Effector memory CD4-positive, alpha-beta T cell (primary cell): ENCODE measurements at places on chromosomes 5 and 9.

GRCh38 chr5:53249529-53250200 is 140.1 kb upstream of the MOCS2 start:
- DNase-seq, result no peak

DNA sequence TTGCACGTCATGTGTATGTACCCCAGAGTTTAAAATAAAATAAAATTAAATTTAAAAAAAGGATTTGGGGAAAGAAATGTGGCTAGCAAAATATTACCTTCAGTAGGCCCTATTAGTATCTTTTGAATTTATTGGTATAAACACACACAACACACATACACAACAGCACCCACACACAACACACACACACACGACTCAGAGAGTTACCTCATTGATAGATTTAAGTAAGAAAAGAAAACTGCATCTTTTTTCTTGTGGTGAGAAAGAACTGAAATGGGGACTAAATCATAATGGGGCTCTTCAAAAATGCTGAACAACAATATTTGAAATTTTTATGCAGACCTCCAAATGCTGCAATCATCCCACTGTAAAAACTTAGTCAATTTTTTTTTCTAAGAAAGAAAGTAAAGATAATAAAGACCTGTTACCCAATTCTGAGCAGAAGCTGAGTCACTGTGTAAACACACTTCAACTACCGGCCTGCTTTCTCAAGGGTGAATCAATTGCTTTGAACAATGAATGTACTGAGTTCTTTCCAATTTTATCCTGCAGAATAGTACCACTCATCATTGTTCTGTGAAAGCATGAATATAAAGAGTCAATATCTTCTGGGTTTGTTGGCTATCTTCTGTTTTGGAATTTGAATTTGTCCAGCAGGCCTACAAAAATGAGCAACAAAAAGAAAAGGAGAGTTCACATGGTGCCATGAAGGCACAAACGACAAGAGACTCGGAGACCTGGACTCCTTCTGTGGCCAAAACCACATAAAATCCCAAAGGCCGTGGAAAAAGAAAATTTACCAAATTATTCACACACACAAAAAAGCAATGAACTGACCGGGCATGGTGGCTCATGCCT is 57.9 kb upstream of the CCNG1 start:
- no peak for DNase-seq

GRCh38 chr5:31442058-31442745 is 89.7 kb downstream of the DROSHA start:
- DNase-seq, result no peak

DNA sequence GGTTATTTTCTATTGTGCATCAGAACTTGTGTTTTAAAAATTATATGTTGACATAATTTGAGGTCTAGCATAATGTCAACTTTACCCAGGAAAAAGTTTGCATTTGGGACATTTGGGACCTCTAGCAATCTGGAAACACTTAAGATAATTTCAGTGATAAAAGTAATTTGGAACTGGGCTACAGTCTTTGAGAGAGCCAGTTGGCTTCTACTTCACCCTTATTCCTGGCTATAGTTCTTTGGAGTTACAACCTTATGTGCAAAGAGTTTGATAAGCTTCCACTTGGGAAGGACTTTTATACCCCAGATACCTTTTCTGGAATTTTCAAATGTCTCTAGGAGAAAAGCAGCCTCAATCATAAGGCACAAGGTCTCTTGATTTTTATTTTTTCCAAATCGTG is 139.3 kb downstream of the ARRDC3 start:
- no peak for DNase-seq

- no peak for DNase-seq
Observed at GRCh38 chr9:116155698-116156039, 2.1 kb downstream of the PAPPA start.

DNA sequence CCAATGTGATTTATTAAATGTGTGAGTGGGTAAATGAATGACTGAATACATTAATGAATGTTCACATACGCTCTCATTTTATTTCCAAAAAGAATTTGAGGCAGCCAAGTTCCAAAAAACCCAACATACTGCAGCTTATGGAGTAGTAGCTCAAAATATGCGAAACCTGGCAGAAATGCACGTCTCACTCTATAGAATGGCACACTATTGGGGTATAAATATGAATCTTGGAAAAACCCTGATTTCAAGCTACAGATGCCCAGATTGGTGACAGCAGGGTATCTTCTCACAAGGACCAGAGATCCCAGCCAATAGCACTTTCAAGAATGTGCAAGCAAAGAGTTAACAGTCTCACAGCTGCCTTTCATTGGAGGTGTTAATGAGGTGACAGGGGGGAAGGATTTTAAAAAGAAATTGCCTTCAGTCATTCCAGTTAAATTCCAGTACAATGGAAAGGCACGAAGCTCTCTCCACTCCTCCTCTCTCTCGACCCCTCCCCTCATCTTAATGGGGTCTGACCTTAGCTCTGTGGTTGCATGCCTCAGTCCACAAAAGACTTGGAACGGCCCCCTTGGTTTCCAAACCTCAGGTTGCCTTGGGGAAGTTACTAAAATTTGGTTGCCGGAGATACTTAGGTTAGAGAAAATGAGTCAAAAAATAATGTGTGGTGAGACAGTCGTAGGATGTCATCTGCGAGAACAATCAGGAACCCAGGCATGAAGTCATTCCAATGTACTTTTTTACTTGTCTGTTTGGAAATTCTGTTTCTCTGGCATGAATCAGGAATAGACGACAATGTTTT is 307.4 kb downstream of the NFIB start:
- no peak for DNase-seq

DNA sequence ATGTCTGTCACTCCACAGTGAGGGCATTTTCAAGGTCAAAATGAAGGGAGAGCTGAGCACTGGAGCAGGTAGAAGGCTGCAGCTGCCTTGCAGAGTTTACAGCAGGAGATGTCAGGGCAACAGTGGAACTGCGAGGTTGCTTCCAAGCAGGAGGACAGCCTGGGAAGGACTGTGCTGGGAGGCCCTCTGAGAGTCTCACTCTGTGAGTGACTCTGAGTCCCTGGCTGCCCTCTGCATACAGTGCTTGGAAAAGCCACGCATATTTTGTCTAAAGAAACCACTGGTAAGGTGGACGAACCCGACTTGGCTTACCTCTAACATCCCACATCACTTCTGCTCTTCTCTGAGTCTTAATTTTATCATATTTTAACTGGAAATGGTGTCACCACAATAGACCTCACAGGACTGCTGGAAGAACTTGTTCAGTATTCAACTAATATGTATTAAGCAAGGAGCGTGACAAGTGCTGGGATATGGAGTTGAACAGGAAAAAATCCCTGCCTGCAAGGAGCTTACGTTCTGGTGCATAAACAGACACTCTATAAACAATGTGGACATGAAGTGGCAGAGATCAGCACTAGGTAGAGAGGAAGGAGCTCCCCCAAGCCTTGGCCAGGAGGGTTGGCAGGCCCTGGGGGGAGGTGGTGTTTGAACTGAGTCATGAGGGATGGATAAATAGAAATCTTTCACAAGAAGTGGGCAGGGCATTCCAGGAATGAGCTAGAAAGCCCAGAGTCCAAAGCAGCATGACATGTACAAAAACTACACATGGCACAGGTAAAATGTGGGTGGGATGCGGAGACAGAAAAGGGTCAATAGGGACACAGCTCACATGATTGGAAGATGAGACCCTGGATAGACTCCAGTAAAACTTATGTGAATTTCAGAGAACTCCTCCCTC is 64.0 kb upstream of the FOXE1 start:
- DNase-seq, result no peak

GRCh38 chr5:41808294-41808693 is 61.9 kb downstream of the OXCT1 start:
- DNase-seq, result no peak

DNA sequence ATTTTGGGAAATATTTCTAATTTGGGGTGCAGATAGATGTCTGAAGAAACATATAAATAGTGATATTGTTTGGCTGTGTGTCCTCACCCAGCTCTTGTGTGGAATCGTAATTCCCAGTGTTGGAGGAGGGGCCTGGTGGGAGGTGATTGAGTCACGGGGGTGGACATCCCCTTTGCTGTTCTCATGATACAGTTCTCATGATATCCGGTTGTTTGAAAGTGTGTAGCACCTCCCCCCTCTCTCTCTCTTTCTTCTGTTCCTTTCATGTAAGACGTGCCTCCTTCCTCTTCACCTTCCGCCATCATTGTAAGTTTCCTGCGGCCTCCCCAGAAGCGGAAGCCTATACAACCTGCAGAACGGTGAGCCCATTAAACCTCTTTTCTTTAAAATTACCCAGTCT is 11.4 kb upstream of the ADAMTS16 start:
- DNase-seq, result no peak

GRCh38 chr5:173294673-173295320 is 33.4 kb downstream of the STC2 start:
- DNase-seq, result no peak

- no peak for DNase-seq
Observed at GRCh38 chr9:130894546-130894945, 2.1 kb downstream of the QRFP start.

DNA sequence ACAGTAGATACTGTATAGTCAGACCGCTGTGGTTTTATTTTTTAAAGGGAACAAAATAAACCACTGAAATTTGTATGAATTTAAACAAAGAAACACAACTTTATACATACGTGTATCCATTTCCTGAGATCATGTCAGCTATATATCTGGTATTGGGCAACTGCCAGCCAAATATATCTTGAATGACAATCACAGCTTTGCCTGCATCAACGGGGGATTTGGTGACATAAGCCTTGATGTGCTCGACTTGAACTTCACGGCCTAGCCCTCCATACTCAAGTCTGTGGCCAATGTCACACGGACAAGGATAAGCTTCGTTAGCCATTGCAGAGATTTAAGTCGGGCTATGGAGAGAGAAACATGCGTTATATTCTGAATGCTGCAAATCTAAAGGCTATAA is 17.3 kb downstream of the CMBL start:
- DNase-seq, result no peak

DNA sequence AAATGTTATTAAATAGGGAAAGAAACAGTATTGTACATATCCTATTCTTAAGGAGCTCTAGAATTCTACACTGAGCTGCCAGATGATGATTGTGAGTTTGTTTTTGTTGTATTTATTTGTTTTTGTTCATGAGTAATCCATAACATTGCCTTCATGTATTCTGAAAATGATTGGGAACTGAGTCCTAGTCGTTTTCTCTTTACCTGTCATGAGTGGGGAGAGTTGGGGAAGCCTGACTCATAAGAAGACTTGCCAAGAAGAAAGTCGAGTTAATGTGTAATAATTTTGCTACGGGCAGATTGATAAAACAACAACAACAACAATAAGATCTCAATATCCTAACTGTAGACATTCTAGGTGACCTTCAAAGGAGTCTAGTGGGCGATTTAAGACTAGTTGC is 103.8 kb downstream of the ANKRD55 start:
- no peak for DNase-seq

DNA sequence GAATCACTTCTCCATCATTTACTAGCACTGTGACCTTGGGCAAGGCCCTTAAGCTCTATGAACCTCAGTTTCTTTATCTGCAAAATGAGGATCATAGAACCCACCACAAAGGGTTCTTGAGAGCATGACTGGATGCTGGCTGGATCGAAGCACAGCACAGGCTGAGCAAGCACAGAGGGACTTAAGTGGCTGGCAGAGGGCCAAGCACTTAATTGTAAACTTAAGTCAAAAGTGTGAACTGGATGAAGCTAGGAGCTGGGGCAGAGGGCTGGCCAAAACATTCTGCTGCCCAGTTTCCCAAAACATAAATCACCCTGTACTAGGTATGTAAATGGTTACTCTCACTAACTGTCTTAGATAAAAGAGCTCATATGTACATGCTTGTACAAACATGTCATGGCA is 112.3 kb upstream of the WWC1 start:
- DNase-seq, result no peak

GRCh38 chr9:37984672-37985611 is 81.0 kb upstream of the SLC25A51 start:
- no peak for DNase-seq
